ENCODE measurements at places on chromosomes 13 and 19. TPM values are rescaled to one million over a fixed set of nuclear protein-coding genes. Genes with fewer than 3 reads are reported as not detected.

The MFSD12 gene
- polyA plus RNA-seq: 53.3 TPM

The TGFBR3L gene
- polyA plus RNA-seq: 0.87 TPM

The CD320 gene
- 129 TPM for polyA plus RNA-seq

The DMKN gene
- polyA plus RNA-seq: not detected

The EBPL gene
- polyA plus RNA-seq: 113 TPM

The SWSAP1 gene
- 3.0 TPM for polyA plus RNA-seq

The PNMA8A gene
- polyA plus RNA-seq: 10.2 TPM

The DNAJC15 gene
- 18.4 TPM for polyA plus RNA-seq

GRCh38 chr19:54142166-54142780 lies 4.7 kb downstream of the CNOT3 start:
- H3K4me3 ChIP-seq: no peak overlapping the region
- DNase-seq: no peak
- H3K27ac ChIP-seq: no peak overlapping the region
- H3K27me3 ChIP-seq: no peaks in the 10 kb centered on the region

DNA sequence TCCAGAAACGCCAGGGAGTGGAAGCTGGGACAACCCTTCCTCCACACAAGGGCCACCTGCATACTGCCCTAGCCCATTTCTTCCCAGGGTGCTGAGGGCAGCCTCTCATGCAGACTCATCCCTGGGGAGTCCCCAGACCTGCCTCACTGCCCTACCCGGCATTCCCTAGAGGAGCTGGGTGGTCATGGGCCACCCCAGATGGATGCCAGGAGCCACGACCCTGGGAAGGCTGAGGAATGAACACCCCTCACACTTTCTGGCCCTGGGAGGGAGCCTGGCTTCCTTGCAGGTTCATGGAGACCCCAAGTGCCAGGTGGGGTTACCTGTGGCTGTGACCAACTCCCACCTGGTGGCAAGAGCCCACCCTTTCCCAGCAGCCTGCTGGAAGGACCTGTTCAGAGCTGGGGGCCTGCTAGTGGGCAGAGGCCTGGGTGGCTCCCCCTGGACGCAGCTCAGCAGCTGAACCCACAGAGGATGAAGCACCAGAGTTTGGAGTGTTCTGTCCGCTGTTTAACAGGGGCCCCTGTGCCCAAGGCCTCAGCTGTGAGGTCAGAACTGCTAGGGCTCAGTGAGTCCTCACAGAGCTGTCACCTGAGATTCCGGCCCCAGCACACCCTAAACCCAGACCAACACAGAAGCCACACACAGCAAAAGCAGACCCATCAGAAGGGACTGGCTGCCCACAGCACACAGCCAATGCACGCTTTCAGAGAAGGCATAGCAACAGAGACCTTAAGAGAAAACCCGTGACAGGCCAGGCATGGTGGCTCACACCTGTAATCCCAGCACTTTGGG lies 6.6 kb downstream of the ACP4 start:
- no peaks in the 10 kb centered on the region for H3K27me3 ChIP-seq
- peaks cover 35% of the 10 kb centered on the region for H3K36me3 ChIP-seq
- no peak overlapping the region for H3K4me3 ChIP-seq
- H3K4me1 ChIP-seq: no peaks in the 10 kb centered on the region
- no peak overlapping the region for H3K27ac ChIP-seq

- H3K4me3 ChIP-seq: no peak overlapping the region
- H3K27ac ChIP-seq: no peak overlapping the region
- DNase-seq: no peak
- H3K36me3 ChIP-seq: no peaks in the 10 kb centered on the region
- H3K4me1 ChIP-seq: no peaks in the 10 kb centered on the region
Observed at GRCh38 chr19:52331757-52332156, 4.3 kb upstream of the ZNF610 start.

DNA sequence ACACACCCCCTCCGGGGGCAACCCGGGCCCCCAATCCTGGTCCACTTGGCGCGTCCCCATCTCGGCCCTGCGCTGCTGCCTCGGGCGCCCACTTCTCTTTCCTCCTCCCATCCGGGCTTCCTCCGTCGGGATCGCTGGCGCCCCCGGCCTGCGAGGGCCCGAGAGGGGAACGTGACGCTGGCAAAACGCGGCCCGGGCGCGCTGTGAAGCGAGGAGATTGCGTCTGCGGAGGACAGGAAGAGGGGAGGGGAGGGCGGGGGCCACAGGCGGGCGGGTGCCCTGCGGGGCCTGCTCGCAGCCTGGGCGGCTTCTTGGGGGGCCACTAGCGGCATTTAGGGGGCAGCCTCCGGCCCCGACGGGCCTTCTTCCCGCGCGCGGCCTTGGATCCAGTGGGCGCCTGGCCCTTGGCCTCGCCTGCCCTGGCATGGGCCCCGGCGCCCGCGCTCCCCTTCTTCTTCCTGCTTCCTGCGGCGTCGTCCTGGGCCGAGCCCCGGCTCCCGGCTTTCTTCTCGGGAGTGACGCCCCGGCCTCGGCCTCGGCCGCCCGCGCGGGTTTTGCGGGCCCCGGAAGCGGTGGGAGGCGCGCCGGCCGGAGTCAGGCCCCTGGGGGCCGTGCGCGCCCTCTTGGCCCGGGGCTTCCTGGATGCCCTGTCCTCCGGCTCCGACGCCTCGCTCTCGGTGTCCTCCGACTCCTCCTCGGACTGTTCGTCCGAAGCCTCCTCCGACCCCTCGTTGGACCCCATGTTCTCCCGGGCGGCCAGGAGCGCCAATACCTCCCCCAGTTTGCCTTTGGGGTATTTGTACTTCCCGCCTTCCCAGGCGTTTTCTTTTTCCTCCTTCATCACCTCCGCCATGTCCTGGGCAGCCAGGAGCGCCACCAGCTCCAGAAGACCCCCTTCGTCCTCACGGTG lies 2.2 kb downstream of the PNMA8B start:
- no peaks in the 10 kb centered on the region for H3K36me3 ChIP-seq
- DNase-seq: peak; percentile 23
- H3K27me3 ChIP-seq: no peaks in the 10 kb centered on the region
- H3K4me1 ChIP-seq: no peaks in the 10 kb centered on the region

DNA sequence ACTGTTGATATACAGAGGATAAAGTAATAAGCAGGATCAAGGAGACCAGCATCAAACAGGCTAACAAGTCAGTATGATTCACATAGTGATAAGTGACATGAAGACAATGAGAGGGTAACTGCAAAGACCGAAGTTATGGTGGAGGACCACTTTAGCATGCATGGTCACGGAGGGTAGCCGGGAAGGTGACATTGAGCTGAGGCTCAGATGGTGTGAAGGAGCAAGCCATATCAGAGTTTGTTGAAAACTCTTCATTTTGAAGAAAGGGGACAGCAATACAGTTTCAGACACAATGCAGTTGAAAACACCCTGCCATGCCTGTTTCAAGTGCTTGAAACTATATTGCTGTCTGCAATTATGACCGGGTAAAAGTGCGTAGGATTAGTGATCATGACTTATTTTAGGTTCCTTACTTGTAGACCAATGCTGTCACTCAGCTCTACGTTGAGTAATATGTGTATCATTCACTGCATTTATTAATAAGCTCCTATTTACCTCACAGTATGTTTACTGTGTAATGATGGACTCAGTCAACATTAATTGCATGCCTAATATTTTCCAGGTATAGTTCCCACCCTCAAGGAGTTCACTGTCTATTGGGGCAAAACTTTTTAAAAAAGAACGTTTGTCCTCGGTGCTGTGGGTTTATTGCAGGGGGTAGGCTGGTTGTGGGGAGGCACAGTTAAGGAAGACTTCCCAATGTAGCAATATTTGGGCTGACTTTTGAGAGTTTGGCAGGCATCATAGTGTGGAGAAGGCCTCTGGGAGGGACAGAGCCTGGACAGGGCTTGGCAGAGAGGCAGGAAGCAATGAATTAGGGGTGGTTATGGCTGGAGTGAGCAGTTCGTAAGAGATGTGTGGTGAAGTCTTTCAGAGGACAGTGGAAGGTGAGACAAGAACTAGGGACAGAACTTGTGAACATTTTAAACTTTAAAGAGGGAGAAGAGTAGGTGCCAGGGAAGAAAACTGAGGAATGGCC lies 3.2 kb downstream of the UBAC2 start:
- H3K36me3 ChIP-seq: no peaks in the 10 kb centered on the region
- no peak for DNase-seq
- H3K4me1 ChIP-seq: peaks cover 6% of the 10 kb centered on the region
- H3K4me3 ChIP-seq: no peak overlapping the region
- no peak overlapping the region for H3K27ac ChIP-seq

DNA sequence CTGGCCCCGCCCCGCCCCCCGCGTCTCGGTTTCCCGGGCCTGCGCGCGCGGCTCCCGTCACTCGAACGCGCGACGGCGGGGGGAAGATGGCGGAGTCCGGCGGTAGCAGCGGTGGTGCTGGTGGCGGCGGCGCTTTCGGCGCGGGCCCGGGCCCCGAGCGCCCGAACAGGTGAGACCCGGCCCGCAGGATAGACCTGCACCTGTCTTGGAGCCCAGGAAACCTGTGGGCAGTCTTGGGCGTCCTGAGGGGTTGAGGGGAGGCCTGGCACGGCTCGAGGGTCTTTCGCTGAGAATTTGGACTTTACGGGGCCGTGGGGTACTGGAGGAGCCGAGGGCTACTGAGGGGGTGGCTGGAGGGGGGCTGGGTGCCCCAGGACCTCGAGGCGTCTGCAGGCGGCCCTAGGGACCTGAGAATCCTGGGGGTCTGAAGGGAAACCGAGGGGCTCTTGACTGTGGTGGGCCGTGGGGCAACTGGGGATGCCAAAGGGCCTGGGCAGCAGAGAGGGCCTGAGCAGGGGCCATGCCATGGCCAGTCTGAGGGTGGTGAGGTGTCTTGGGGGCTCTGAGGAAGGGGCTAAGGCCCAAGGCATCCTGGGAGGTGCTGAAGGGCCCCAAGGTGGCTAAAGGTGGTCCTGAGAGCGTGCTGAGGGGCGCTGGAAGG lies at the start of gene KLHL26:
Gene KLHL26 (plus strand): TSS at position 60 of the 661 bp plus-strand sequence. CDS start 27 bp downstream, at position 87.
- H3K27ac ChIP-seq: no peak within 1 kb of the TSS
- H3K36me3 ChIP-seq: no peaks in the 10 kb centered on the region
- peak within 1 kb of the TSS; percentile 87 for H3K4me3 ChIP-seq
- DNase-seq: no peak
- no peaks in the 10 kb centered on the region for H3K27me3 ChIP-seq
- no peaks in the 10 kb centered on the region for H3K4me1 ChIP-seq

GRCh38 chr13:100549316-100549715 lies 39.3 kb downstream of the GGACT start:
- no peak overlapping the region for H3K27ac ChIP-seq
- no peak for DNase-seq
- no peaks in the 10 kb centered on the region for H3K4me1 ChIP-seq

GRCh38 chr19:45468803-45469131 lies 971 bp downstream of the FOSB start:
- H3K4me3 ChIP-seq: peak overlapping the region; percentile 84
- no peaks in the 10 kb centered on the region for H3K27me3 ChIP-seq
- DNase-seq: no peak
- no peaks in the 10 kb centered on the region for H3K36me3 ChIP-seq
- peak overlapping the region; percentile 95 for H3K27ac ChIP-seq

- H3K4me1 ChIP-seq: no peaks in the 10 kb centered on the region
- H3K36me3 ChIP-seq: no peaks in the 10 kb centered on the region
- no peak for DNase-seq
- no peak overlapping the region for H3K4me3 ChIP-seq
Observed at GRCh38 chr19:38805180-38805579, 7.6 kb downstream of the LGALS4 start.

GRCh38 chr19:40805258-40805868 lies 6.4 kb downstream of the EGLN2 start:
- peaks cover 40% of the 10 kb centered on the region for H3K4me1 ChIP-seq
- H3K27ac ChIP-seq: peak overlapping the region; percentile 78

DNA sequence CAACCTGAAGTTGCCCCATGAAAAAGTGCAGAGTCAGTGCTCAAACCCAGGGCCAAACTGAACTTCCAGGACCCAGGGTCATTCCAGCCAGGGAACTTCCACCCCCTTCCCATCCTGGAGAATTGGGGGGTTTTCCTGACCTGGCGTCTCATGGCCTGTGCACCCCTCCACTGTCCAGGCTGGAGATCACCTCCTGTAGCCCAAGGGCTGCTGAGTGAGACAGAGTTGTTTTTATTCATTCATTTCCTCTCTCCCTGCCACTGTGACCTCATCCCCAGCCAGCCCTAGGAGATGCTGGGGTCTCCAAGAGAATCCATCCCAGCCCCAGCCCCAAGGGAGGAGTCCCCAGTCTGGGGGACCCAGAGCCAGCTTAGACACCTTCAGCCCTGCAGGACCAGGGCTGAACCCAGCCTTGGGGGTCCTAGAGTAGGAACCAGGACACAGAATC lies 4.2 kb downstream of the FCHO1 start:
- no peaks in the 10 kb centered on the region for H3K27me3 ChIP-seq
- H3K4me3 ChIP-seq: no peak overlapping the region
- H3K27ac ChIP-seq: peak overlapping the region; percentile 30

DNA sequence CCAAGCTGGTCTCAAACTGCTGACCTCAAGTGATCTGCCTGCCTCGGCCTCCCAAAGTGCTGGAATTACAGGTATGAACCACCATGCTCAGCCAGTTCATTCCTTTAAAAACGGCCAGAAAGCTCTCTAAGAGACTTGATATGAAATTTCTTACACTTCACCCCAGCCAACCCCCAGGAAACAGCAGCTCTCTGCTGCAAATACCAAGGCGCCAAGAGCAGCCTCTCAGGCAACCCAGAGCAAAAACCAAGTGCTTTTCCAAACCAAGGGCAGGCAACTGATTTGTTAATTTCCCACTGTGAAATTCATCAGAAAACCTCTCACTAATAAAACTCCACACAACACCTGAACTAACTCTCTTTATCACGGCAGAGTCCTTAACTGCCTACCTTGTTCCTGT lies 44.9 kb downstream of the LATS2 start:
- peak overlapping the region; percentile 75 for H3K27ac ChIP-seq
- H3K4me3 ChIP-seq: peak overlapping the region; percentile 10
- no peaks in the 10 kb centered on the region for H3K27me3 ChIP-seq
- peaks cover 10% of the 10 kb centered on the region for H3K4me1 ChIP-seq

- no peaks in the 10 kb centered on the region for H3K27me3 ChIP-seq
- DNase-seq: no peak
- no peak overlapping the region for H3K4me3 ChIP-seq
- H3K36me3 ChIP-seq: no peaks in the 10 kb centered on the region
Observed at GRCh38 chr13:112648101-112648500, 41.7 kb upstream of the ATP11A start.

- H3K27ac ChIP-seq: peak overlapping the region; percentile 87
- peak overlapping the region; percentile 66 for H3K4me3 ChIP-seq
- H3K4me1 ChIP-seq: no peaks in the 10 kb centered on the region
- no peaks in the 10 kb centered on the region for H3K27me3 ChIP-seq
- peak; percentile 14 for DNase-seq
Observed at GRCh38 chr19:57280962-57281400, 696 bp downstream of the ZNF460 start.
